Fibroblast of lung (primary cell): ENCODE measurements at places on chromosomes 7 and 10.
A peak's percentile ranks its signal among the peaks of the same experiment; 100 is the strongest.

DNA sequence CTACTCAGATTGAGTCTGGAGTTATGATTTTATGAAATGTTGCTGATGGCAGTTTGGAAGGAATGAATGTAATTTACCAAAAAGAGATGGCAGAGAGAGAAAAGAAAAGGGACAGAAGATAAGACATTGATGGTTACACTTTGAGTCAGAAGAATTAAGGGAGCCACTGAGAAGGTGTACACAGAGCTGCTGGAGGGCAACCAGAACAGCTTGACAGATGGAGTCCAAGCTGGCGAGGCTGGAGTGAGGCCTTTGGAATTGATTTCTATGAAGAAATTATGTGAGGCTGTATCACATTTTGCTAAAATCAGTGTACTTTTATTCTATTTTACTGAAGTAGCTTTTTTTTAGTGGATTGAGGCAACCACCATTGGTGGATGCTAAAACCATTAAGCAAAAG, 740.5 kb downstream of the REEP3 start:
- no peak for DNase-seq

DNA sequence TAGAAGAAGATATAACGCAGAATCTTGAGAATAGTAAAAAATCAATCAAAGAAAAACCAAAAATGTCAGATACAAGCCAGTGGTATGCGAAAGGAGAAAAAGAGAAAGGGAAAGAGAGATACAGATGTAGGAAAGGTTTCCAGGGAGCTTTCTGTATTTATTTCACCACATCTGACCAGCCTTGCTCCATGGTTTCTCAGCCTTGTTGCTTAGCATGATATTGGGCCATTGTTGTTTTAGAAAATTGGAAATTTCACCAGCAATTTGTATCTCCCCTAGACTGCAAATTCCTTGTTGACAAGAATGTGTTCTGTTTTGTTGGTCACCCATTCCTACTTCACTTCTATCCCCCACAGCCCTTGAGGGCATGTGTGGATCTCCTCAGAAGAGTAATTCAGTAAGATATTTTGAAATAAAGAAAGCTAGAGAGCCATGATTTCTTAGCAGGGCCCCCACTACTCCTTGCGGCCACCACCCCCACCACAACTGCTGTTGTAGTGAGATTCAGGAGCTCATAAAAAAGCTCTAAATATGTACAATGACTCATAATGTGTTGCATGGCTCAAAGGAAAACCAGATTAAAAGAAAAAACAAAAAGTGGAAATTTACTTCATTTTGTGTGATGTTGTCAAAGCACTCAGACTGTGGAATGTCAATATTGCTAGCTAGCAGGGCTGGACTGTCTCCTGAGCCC, 138.7 kb downstream of the CHRM2 start:
- peak; percentile 44 for DNase-seq

DNA sequence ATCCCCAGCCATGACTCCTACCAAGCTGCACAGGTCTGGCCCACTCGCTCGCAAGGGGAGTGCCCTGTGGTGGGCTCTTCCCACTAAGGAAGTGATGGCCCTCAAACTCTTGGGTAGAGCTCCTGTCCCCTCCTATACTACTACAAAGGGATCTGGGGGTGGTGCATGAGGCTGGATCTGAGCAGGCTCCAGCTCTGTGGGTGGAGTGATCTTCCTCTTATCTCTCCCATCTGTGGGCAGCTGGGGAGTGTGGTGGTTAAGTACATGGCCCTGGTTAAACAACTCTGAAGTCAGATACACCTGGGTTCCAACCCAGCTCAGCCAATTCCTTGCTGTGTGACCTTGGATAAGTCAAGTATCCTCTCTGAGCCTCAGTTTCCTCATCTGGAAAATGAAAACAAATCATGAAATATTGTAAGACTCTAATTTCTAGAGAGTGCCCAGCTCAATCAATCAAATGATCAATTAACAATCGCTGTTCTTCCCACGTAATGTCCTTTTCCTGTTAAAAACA, 17.4 kb downstream of the DDIT4 start:
- no peak for DNase-seq

GRCh38 chr7:27351137-27351536, 108.5 kb downstream of the EVX1 start:
- peak; percentile 6 for DNase-seq

- no peak for DNase-seq
Measured at GRCh38 chr7:39240864-39241263, 263.2 kb downstream of the POU6F2 start.

DNA sequence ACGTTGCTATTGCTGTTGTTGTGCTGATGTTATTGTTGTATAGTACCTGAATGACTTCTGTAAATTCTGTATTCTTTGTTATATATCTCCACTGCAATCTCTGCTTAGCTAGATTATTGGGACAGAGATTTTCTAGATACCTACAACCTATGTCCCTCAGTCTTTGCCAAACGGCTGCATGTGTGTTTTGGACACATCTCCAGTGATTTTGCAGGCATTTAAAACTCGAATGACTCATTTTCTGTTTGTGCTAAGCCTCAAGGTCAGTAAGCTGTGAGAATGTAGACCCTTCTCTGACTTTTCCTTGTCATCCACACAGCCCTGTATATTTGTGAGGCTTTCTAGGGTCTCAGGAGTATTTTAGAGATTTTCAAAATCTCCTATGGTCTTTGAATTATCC, 410.7 kb downstream of the POM121L12 start:
- DNase-seq: no peak

DNA sequence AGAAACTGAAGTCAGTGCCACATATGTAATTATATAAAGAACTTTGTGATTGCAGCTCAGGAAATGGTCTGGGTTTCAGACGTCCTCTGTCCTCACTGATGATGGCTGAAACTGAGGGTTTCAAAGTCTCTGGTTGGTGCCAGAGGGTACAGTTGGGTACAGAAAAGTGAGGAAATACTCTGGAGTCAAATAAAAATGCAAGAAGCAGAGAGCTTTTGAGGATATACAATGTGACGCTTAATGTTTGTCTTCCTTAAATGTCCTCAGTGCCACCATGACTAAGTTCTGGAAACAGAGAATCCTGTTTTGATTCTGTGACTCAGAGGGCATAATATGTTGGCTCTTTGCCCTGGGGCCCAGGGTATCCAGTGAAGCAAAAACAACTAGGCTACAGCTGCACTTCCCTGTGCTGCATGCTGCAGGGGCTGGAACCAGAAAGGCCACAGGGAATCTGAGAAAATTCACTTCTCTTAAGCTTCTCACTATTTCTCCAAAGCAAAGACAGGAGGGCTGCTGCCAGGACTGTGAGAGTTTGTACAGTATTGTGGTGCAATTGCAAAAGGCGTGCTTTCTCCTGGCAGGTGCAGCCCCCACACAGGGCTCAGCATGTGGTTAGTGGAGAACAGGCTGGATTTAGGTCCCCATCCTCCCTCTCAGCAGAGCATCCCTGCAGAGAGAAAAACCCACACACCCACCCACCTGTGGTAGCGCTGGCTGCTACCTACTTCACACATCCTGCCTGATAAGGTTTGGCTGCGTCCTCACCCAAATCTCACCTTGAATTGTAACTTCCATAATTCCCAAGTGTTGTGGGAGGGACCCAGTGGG, 169.5 kb upstream of the SVIL start:
- DNase-seq: peak; percentile 95

GRCh38 chr10:6202684-6203330, at the start of gene PFKFB3:
TSS of gene PFKFB3 (plus strand) at chr10:6202932. CDS start at chr10:6203261, 329 bp downstream.
- peak; percentile 93 for DNase-seq

- DNase-seq: no peak
Measured at GRCh38 chr7:41617987-41618386, 84.9 kb downstream of the INHBA start.

DNA sequence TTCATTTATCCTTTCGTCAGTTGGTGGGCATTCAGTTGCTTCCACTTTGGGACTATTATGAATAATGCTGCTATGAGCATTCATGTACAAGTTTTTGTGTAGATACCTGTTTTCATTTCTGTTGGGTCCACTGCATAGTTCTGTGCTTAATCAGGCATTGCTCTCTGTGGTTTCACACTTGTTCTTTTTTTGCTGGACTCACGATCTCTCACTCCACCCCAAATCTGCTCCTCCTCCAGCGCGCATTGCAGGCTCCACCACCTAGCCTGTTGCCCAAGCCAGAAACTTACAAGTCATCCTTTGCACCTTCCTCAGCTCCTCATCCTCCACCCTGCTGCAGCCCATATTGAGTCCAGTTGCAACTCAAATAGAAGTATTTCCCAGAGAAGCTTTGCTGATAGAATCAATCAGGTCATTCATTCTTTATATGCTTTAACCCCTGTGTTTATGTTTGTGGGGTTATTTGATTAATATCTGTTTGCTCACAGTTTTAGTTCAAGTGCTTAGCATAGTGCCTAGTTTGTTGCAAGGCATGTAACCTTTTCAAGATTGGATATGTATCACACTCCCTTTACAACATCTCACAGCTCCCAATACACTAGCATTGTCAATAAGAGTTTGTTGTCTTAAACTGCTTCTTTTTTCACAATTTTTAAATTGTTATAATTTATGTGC, 16.6 kb upstream of the AFAP1L2 start:
- DNase-seq: peak; percentile 33

DNA sequence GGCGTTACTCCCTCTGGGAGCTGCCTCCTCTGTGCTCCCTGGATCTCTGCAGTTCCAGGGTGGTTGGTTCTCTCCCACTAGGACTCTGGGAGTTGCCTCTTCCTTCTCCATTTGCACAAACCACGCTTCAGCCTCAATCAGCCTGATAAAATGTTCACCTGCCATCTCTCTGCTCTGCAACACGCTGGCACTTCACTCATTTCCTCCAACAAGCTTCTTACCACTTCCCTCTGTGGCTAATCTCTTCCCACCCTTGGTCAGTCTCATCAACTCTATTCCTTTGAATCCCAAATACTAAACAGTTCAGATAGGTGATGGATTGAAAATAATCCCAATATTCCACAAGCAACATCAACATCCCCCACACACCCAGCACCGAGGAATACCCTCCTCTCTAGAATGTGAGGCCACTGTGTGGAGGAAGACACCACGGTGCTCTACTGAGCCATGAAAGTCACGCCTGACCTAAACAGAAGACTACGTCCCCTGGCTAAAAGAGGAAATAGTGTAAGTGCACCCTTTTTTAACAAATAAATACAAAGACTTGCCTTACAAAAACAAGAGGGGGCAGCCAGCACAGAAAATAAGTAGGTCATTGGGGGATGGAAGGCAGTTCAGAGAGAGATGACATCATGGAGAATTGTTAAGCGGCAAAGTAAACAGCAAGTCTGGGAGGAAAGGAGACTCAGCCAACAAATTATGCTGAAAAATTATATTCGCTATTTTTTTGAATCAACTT, 1.9 kb upstream of the FAM170B start:
- peak; percentile 58 for DNase-seq

GRCh38 chr7:43679210-43680068, 49.9 kb downstream of the COA1 start:
- DNase-seq: no peak

DNA sequence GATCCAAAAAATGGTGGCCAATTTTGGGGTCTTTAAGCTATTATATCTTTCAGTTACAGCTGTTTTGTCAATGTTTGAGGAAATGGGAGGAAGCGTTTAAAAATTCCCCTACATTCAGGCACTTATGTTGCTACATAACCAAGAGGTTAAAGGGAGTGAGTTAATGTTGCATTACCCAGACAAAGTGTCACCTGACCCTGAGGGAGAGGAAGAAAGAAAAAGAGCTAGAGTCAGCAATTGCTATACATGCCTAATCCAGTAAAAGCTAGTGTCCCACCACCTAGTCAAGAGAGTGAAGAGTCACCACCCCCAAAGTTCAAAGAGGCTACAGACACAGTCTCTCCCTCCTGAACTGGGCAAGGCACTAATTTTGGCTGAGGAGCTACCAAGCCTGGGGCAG, 69.5 kb upstream of the ZNF92 start:
- no peak for DNase-seq

DNA sequence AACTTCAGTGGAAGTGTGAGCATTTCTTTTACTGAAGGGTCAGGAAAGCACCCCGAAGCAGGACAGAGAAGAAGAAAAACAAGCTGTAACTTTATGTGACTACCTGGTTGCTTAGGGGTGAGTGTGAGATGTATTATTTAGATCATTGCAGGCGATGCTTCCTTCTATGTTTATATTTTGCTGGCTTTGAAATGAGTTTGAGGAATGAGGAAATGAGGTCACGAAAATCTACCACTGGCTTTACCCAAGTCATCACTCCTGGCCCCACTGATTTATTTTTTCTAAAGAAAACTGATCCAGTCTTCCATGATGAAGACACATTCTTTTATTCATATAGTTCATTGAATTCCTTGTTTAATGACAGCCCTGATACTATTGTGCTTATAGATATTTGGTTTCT, 716.6 kb upstream of the FZD8 start:
- no peak for DNase-seq

GRCh38 chr7:128352153-128352537, 8.4 kb upstream of the RBM28 start:
- peak; percentile 45 for DNase-seq

DNA sequence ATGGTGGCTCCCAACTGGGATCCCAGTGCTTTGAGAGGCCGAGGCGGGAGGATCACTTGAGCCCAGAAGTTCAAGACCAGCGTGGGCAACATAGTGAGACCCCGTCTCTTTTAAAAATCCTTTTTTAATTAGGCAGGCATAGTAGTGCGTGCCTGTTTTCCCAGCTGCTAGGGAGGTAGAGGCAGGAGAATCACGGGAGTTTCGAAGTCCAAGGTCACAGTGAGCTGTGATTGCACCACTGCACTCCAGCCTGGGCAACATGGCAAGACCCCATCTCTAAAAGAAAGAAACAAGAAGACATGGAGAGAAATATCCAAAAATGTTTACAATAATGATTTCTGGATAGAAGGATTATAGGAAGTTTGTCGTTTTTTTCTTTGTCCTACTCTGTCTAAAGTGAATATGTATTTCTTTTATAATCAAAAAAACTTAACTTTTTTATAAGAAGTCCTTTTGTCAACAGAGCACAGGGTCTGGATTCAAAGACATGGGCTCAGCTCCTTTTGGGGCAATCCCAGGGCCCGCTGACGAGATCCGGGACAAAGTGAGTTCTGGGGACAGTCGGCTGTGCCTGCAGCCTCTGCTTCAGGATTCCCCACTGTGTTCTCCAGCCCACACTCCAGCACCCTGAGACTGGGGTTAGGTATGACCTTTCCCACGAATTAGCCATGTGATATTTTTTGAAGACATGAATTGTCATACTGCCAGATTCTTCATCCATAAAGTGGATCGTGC, 45.6 kb downstream of the PDGFA start:
- DNase-seq: no peak

GRCh38 chr10:24241536-24242040, 32.6 kb downstream of the KIAA1217 start:
- no peak for DNase-seq

GRCh38 chr10:71290331-71290730, 28.7 kb upstream of the SLC29A3 start:
- DNase-seq: no peak
